CD4-positive, alpha-beta T cell treated with Interleukin-15 for 4 hours (primary cell): ENCODE measurements at places on chromosomes 4 and X.
A peak's percentile ranks its signal among the peaks of the same experiment; 100 is the strongest.

GRCh38 chrX:40622479-40623138 is 619 bp upstream of the MPC1L start:
- DNase-seq: no peak

GRCh38 chr4:13461191-13461905 is 22.8 kb downstream of the RAB28 start:
- no peak for DNase-seq

GRCh38 chr4:125991398-125991797 is 676.6 kb downstream of the FAT4 start:
- DNase-seq: no peak

- no peak for DNase-seq
These were observed 144.1 kb downstream of the PACRGL start for GRCh38 chr4:20844311-20844710.

- DNase-seq: no peak
These were observed 160.8 kb downstream of the NAA11 start for GRCh38 chr4:79164907-79165610.

- no peak for DNase-seq
These were observed 303.0 kb downstream of the EPHA5 start for GRCh38 chr4:65367306-65367705.

GRCh38 chr4:114226968-114227760 is 247.7 kb upstream of the ARSJ start:
- DNase-seq: no peak

- peak; percentile 80 for DNase-seq
These were observed 190.8 kb downstream of the TSPAN5 start for GRCh38 chr4:98467627-98468072.

DNA sequence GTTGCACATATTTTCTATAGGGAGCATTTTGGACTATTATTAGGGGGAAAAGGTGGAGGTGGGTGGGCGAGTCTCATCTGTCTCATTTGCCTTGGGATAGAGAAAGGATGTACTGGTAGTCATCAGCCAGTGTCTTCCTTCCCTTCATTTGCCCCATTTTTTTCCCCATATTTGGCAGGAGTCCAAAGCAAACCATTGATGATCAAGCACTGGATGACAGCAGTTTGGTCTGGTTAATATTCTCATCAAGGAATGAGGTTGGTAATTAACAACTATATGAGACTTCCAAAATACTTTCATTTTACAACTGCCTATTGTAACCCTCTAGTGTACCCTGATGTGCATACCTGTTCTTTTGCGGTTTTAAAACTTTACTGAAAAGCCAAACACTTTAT is 22.6 kb upstream of the IGFBP7 start:
- DNase-seq: no peak
